ENCODE measurements at places on chromosomes 11 and 22. TPM values are rescaled to one million over a fixed set of nuclear protein-coding genes. Genes with fewer than 3 reads are reported as not detected.
A peak's percentile ranks its signal among the peaks of the same experiment; 100 is the strongest.

DNA sequence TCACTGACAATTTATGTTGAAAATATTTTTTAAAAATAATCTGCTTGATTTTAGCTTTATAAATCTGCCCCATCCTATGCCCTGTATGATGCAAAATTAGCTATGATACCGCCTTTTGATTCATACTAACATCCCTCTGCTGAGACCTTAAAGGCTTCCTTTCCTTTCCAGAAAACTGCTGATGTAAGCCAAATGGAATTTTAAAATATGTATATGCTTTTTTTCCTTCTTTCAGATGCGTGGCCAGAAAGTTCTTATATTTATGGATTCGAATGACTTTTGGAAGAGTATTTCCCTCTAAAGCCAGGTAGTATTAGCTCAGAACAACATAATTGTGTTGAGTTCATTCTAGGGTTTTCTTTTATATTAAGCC lies 34.5 kb downstream of the SFI1 start:
- H3K4me3 ChIP-seq = no peak overlapping the region
- no peaks in the 10 kb centered on the region for H3K27me3 ChIP-seq
- H3K4me1 ChIP-seq = peaks cover 10% of the 10 kb centered on the region

NPAS4 gene
- under 0.01 TPM for total RNA-seq

DNA sequence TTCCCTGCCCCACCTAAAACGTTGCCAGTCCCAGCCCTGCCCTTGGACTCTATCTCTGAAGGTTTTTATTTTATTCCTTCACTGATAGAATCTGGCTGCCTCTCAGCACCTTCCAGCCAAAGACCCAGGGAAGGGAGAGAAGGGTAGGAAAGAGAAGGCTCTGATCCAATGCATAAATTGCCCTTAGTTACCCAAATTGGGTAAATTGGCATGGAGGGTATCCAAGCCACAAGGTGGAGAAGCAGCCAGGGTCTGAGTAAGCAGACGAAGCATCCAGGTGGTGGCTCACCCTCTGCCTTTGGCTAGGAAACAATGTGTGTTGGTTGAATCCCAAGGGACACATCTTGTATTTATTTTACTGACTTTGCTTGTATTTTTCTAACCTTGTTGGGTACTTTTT lies 89.0 kb downstream of the FEZ1 start:
- H3K4me3 ChIP-seq = no peak overlapping the region
- peaks cover 6% of the 10 kb centered on the region for H3K4me1 ChIP-seq
- H3K36me3 ChIP-seq = no peaks in the 10 kb centered on the region
- H3K27ac ChIP-seq = no peak overlapping the region
- H3K27me3 ChIP-seq = peaks cover 22% of the 10 kb centered on the region

DNA sequence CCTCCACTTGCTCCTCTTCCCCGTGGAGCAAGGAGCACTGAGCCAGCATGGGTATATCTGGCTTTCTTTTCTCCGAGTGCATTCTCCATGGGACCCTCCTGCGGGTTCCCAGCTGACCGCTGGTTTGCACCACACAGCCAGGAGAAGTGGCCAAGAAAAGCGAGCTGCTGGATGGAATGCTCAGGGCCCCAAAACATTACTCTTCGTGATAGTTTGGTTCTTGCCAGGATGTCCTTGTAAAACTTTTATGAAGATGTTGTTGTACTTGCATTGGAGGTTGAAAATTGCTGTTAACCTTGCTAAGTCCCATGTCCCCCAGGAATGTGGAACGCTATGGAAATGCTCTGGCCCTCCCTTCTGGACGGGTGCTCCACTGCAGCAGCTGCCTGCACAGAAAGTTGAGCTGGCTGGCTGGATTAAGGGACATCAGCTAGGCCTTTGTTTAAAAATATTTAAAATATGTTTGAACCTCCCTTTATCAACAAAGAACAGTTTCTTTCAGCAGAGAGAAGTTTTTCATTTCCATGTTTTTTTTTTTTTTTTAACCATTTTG lies 68.7 kb downstream of the ZNRF3 start:
- peak; percentile 39 for DNase-seq
- no peaks in the 10 kb centered on the region for H3K36me3 ChIP-seq

DNA sequence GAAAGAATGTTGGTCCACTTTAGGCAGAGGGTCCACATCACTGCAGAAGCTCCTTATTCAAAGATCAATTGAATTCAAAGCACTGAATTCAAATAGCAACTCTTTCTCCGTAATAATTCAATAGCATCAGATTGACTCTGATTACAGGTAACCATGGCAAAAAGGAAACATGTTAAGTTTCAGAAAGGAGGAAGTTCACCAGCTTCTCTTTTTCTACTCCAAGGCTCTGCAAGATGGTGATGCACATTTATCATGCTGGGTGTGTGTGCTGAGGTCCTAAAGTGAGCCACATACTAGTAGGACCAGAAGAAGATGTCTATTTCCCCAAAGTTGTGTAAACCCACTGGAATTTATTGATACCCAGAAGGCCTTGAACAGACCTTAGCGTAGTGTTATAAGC lies 18.0 kb upstream of the DRD2 start:
- H3K4me3 ChIP-seq = no peak overlapping the region
- H3K4me1 ChIP-seq = no peaks in the 10 kb centered on the region
- no peaks in the 10 kb centered on the region for H3K36me3 ChIP-seq
- no peaks in the 10 kb centered on the region for H3K27me3 ChIP-seq

DNA sequence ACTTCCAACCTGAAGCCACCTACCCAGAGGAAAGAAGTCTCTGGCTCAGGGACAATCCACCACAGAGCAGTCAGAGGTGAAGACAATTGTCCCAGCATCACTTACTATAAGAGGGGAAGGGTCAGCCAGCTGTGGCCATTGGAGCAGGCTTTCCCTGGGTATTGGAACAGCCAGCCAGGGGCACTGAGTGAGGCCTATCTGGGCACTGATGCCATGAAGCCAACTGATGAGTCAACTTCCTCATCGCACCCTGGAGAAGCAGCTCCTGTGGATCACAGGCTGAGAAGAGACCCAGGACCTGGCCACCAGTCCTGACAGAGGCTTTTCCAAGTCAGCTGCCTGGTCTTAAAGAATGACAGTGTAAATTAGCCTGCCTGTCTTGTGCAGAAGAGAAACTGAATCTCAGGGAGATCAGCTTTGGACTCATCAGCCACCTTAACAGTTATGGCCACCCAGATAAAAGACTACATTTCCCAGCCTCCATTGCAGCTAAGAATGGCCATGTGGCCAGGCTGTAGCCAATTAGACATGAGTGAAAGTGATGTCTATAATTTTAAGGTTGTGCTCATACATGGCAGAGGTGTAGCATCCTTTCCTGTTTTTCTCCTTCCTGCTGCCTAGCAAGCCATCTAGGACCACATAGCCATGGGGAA lies 19.0 kb downstream of the CHST1 start:
- no peaks in the 10 kb centered on the region for H3K4me1 ChIP-seq
- no peaks in the 10 kb centered on the region for H3K36me3 ChIP-seq
- peaks cover 4% of the 10 kb centered on the region for H3K27me3 ChIP-seq
- DNase-seq = peak; percentile 22
- no peak overlapping the region for H3K4me3 ChIP-seq
- no peak overlapping the region for H3K27ac ChIP-seq

Data from IMR-90 (cell line).